ENCODE measurements at places on chromosomes 1 and 21.
A peak's percentile ranks its signal among the peaks of the same experiment; 100 is the strongest.

DNA sequence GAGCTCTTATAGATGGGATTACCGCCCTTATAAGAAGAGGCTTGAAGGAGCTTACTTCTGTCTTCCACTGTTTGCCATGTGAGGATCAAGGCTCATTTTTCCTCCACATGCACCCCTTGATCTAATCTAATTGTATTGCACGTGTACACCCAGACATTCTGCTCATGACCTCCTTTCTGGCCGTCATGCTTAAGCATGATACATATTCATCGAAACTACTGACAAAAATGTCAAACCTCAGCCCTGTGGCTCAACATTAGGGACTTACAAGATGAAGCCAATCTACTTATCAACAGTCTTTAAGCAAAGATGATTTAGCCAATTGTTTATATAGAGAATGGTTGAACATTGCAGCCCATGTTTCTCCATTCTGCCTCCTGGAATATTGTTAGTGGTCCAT lies 127.6 kb downstream of the XCL2 start:
- DNase-seq: no peak

GRCh38 chr1:199721001-199721400 lies 306.5 kb upstream of the NR5A2 start:
- no peak for DNase-seq

GRCh38 chr1:240189386-240189989 lies 97.8 kb downstream of the FMN2 start:
- DNase-seq: no peak

DNA sequence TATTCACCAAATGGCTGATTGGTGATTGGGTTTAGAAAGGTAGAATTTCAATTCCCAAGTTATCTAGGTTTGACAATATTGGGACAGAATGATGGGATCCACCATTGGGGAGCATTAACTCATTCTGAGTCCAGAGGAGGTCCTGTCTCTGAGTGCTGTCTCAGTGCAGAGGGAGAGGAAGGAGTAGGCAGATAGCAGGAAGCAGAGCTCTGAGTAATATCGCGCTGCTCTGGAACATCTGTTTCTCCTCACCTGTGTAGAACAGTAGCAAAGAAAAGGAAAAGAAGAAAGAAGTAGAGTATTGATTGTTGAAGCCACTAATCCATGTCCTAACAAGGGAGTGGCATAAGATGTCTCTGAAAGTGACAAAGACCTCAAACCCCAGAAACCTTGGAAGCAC lies 1657.8 kb downstream of the MRPL39 start:
- DNase-seq: no peak

DNA sequence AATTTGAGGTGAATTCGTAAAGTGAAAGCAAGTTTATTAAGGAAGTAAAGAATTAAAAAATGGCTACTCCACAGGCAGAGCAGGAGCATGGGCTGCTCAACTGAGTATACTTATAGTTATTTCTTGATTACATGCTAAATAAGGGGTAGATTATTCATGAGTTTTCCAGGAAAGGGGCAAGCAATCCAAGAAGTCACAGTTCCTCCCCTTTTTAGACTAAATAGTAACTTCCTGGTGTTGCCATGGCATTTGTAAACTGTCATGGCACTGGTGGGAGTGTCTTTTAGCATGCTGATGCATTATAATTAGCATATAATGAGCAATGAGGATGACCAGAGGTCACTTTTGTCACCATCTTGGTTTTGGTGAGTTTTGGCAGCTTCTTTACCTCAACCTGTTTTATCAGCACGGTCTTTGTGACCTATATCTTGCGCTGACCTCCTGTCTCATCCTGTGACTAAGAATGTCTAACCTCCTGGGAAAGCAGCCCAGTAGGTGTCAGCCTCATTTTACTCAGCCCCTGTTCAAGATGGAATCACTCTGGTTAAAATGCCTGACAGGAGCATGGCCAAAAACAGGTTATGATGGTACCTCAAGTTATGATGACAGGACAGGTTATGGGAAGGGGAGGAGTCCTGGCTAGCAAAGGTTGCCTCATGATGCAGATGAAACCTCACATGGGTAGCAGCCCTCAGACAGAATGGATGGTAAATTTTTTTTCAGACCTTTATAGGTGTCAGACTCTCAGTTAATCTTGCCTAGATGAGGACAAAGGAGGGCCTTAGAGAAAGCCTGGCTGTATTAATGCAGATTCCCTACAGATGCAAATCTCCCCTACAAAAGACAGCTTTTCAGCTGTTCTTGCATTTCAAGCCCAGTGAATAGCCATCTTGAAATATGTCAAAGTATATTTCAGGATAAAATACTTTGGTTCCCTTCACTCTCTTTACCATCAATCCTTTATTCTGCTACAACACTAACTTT lies 49.7 kb downstream of the SIPA1L2 start:
- DNase-seq: no peak

GRCh38 chr1:160795951-160796383 lies at the start of gene LY9:
Gene LY9, plus strand, starts transcription at chr1:160796174. Its CDS starts 14 bp downstream, at chr1:160796188.
- no peak for DNase-seq

- DNase-seq: peak; percentile 28
Observed at GRCh38 chr1:230632273-230632873, 9.9 kb upstream of the COG2 start.

- DNase-seq: no peak
Observed at GRCh38 chr1:58881471-58881994, 97.7 kb upstream of the JUN start.

DNA sequence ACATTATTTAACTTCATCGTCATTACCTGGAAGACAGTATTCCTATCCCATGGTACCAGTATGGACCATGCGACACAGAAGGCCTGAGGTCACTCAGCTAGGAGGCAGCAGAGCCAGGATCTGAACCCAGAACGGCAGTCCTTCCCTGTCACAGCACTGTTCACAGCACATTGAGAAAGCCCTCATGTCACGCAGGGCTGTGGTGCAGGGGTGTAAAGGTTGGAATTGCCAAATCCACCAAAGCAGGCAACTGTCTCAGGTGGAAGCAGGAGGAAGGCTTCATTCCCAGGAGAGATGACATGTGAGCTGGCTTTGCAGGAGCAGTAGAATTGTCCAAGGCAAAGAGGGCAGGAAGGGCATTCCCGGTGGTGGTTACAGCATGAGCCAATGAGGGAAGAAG lies 9.9 kb upstream of the TTC22 start:
- DNase-seq: no peak

- no peak for DNase-seq
Observed at GRCh38 chr1:46133181-46133658, 791 bp upstream of the PIK3R3 start.
